ENCODE measurements at places on chromosomes 2 and 18.

GRCh38 chr18:22387787-22388186, 29.9 kb downstream of the CTAGE1 start:
- no peak for DNase-seq

DNA sequence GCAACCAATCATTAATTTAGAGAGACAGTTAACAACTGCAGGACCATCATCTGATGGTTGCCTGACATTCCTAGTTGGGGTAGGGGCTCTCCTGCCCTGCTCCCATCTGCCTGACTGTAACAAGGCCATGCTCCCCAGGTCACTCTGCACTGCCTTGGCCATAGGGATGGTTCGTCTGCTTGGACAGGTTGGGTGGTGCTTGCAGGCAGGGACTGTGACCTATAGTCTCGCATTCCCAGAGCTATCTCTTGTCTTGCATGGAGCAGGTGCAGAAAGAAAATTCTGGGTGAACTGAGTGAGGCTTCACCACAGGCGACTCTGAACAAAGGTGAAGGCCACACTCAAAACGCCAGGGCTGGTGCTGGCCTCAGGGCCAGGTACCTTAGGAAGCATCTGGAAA, 64.7 kb downstream of the EMILIN2 start:
- DNase-seq: no peak

- no peak for DNase-seq
Observed at GRCh38 chr2:1644427-1644826, 99.9 kb downstream of the PXDN start.

GRCh38 chr2:41736105-41736567, 311.7 kb upstream of the PKDCC start:
- no peak for DNase-seq

GRCh38 chr2:28428486-28428885, 35.8 kb downstream of the FOSL2 start:
- no peak for DNase-seq

DNA sequence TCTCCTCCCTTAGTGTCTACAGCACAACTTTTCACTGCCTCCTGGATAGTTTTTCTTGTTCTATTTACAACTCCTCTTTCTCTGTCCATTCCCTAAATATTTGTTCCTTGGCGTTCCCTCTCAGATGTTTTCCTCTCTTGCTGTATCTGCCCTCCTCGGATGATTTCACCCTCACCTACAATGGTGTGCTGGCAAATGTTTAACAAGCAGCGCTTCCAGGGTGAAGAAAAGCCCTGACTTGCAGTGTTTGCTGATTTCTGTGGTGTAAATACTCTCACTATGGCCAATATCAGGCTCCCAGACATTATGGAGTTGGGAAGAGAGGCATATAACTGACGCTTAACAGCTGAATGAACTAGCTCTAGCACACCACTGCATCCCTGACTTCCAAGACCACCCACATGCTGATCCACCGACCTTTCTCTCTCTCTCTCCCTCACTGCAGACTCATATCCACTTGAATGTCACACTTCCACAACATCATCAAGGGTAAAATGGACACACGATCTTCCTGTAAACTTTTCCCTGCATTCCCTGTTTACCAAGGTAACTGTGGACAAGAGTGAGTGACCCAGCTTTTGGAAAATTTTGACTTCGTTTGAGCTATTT, 31.5 kb upstream of the SPTBN1 start:
- no peak for DNase-seq

GRCh38 chr2:34368304-34368703, 769.2 kb upstream of the FAM98A start:
- no peak for DNase-seq

GRCh38 chr2:210687786-210688470, 131.5 kb downstream of the CPS1 start:
- DNase-seq: no peak

- DNase-seq: no peak
Observed at GRCh38 chr2:84870306-84870705, 10.6 kb downstream of the TRABD2A start.

- no peak for DNase-seq
Observed at GRCh38 chr2:237661799-237662328, 34.5 kb downstream of the LRRFIP1 start.
